ENCODE measurements at places on chromosomes 6 and 20.

GRCh38 chr20:18007534-18008292 lies 38.9 kb downstream of the MGME1 start:
- DNase-seq = no peak

DNA sequence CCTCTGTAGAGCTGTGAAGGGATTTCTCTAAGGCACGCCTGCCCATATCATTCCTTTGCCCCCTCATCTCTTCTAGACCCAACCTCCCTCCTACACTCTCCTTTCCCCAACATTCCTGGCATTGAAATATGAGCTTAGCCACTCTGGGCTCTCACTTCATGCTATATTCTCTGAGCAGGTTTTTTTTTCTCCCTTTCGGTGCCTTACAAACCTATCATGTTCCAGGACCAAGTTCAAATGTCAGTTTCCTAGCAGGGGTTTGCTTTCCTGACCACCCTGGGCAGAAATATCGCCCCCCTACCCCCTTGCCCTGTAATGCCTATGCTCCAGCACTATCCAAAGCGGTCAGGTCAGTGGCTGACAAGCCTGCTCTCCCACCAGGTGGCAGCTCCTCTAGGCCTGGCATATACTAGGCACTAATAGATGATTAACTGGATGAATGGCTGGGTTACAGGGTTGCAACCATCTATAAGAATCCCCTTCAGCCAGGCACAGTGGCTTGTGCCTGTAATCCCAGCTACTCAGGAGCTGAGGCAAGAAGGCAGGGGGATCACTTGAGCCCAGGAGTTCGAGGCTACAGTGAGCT lies 25.7 kb upstream of the AAR2 start:
- no peak for DNase-seq

DNA sequence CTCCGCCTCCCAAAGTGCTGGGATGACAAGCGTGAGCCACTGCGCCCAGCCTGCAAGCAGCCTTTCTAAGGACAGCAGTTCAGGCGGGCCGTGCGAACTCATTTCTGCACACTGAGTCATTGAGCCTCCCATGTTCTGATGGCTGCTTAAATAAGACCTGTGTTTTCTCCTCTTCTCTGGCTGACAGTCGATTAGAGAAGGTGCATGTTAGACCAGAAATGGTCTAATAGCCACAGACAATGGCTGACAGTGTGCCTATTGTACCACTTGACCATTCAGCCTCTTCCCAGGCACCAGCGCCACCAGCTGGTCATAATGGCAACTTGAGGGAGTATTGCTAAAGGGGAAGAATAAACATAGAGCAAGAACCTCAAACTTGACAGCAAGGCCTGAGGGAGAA lies 6.2 kb downstream of the CST11 start:
- no peak for DNase-seq

- DNase-seq = no peak
Observed at GRCh38 chr6:37714836-37715420, 17.2 kb upstream of the MDGA1 start.

DNA sequence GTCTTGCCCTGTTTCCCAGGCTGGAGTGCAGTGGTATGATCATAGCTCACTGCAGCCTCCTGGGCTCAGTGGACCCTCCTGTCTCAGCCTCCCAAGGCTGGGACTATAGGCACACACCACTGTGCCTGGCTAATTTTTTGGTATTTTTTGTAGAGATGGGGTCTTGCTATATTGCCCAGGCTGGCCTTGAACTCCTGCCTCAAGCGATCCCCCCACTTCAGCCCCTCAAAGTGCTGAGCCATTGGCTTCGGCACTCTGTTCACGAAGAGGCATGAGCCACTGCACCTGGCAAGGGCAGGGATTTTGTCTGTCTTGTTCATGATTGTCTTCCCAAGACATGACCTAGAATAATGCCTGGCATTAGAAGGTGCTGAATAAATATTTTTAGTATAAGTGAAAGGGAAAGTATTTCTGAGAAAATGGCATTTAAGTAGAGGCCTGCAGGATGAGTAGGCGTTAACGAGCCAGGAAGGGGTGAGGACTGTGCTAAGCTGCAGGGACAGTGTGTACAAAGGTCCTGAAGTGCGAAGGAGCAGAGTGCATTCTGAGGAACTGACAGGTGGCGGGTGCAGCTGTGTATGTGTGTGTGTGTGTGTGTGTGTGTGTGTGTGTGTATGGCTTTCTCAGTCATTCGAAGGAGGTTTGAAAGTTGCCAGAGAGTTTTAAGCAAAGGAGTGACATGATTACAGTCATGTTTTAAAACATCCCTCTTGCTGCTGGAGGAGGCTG lies 43.0 kb downstream of the VEGFA start:
- DNase-seq = peak; percentile 56

Data from CD4-positive, alpha-beta T cell treated with Interleukin-21 for 1 hour (primary cell).